ENCODE measurements at places on chromosomes 16 and 17.

DNA sequence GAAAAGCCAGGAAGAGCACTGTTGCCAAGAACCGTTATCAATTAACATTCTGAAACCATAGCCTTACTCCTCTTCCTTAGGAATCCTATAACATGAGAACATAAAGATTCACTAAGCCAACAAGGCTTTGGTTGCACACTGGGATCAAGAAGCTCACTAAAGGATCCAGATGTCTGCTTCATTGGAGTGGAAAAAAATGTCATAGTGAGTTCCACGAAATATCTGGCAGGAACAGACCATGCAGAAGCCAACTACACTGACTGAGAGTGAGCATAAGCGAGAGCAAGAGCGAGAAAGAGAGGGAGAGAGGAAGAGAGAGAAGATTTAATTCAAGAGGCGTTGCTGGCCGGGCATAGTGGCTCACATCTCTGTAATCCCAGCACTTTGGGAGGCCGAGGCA lies 13.4 kb upstream of the MEIOC start:
- no peak for DNase-seq

DNA sequence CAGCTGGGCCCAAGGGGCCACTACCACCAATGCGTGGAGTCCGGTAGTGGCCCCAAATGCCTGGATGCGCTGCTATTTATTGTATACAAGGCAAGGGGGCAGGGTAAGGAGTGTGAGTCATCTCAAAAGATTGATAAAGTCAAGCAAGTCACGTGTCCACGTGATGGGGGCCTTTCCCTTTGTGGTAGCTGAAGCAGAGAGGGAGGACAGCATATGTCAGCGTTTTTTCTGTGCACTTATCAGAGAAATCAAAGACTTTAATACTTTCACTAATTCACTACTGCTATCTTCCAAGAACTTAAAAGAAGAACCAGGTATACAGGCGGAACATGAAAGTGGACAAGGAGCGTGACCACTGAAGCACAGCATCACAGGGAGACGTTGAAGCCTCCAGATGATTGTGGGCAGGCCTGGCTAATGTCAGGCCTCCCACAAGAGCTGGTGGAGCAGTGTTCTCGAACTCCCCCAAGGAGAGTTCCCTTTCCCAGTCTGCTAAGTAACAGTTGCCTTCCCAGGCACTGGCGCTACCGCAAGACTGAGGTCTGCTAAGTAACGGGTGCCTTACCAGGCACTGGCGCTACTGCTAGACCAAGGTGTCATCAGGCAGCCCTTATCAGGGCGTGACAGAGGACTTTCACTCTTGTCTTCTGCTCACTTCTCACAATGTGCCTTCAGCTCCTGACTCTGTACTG lies 10.8 kb upstream of the ASB16 start:
- DNase-seq, result no peak

DNA sequence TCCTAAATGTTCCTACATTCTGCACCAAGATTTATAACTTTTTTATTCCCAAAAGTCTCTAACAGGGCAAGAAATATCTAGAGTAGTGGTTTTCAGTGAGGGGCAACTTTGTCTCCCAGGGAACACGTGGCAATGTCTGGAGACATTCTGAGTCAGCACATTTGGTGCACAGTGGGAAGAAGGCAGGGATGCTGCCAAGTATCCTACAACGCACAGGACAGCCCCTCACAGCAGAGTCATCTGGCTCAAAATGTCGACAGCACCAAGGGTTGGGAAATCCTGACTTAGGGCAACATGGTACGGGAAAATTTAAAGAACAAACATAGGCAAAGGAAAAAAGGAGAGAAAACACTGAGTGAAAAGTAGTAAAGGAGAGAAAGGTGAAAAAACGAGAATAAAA lies 61.8 kb downstream of the SMG6 start:
- DNase-seq, result no peak

DNA sequence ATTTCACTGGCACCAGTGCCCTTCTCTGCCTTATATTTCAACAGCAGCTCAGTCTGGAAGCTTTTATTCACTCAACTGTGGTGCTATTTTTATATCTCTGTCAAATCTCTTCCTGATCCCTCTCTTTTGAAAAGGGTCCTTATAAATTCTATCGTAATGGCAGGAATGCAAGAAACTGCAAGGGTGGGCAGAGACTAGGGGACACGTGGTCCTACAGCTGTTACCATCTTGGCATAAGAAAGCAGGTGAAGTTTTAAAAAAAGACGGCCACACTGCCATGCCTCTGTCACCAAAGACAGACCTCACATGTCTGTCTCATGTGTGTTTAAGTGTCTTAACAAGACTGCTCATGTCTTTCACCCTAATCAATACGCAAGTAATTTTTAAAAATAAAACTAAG lies 368.4 kb upstream of the CDH11 start:
- no peak for DNase-seq

DNA sequence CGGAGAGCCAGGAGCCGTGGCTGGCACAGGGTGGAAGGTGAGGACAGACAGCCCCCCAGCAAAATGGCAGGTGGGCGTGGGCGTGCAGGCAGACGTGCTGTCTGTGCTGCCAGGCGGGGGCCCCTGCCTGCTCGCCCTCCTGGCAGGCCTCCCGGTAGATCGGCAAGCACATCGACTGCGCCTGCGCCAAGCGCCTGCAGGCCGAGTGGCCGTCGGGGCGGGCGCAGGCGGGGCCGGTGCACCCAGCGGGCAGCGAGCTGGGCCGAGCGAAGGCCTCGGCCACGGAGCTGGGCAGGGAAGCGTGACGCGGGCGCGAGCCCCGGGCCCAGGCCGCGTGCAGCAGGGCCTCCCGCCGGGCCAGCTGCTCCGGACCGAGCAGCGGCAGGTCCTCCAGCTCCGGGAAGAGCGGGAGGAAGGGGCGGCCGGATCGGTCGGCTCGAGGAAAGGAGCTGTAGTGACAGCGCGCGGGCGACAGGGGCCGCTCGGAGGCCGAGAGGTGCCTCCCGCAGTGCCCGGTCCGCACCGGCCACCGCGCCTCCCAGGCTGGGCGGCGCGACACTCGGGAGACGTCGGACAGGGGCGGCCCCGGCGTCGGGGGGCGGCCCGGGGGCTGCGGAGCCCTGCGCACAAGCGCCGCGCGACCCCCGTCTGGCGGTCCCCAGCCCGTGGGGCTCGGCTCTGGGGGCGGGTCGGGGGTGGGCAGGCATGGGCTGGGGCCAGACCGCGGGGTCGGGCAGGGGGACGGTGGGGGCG lies 16.9 kb downstream of the GRIN2C start:
- peak; percentile 74 for DNase-seq

DNA sequence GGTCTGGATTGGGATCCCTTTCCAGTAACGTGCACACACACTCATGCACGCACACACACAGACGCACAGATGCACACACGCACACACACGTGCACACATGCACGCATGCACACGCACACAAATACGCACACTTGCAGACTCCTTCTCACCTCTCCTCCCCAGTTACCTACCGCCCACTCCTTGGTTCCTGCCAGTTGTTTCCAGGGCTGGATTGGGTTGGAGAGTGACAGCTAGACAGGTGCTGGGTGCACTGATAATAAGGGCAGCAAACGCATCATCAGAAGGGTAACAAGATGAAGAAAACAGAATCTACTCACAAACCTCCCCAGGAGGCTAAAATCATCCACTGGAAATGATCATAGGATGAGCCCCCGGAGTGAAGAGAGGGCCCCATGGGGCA lies 45.0 kb downstream of the HSBP1 start:
- DNase-seq, result no peak

DNA sequence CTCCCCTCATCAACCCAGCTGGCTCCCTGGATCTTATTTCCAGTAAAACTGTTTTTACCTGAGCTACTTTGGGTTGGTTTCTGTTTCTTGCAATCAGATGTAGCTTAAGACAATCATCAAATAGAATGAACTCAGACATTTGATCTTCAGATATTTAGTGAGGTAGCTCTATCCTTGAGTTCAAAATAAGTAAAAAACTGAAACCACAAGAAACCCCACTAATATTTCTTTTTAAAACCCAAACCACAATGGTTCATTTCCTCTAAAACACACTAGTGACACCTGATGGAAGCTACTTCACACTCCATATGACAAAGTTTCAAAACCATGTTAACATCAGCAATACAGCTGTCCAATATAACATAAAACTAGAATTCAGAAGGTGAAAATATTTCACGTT lies 37.8 kb downstream of the CACNG1 start:
- peak; percentile 60 for DNase-seq

- no peak for DNase-seq
Measured at GRCh38 chr17:81491181-81491581, 21.4 kb downstream of the ACTG1 start.

DNA sequence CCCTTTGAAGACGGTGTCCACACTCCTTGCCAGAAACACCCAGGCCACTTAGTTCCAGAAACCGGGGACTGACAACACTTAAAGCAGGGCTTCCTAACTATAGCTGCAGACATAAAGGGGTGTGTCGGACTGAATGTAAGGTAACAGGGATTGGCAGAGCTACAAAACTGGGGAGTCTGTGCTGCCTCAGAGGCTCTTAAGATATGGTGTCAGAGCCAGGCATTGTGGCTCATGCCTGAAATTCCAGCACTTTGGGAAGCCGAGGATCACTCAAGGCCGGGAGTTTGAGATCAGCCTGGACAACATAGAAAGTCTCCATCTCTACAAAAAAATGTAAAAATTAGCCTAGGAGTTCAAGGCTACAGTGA lies 14.2 kb upstream of the NLRC3 start:
- no peak for DNase-seq
